ENCODE measurements at places on chromosomes 6 and 20.

DNA sequence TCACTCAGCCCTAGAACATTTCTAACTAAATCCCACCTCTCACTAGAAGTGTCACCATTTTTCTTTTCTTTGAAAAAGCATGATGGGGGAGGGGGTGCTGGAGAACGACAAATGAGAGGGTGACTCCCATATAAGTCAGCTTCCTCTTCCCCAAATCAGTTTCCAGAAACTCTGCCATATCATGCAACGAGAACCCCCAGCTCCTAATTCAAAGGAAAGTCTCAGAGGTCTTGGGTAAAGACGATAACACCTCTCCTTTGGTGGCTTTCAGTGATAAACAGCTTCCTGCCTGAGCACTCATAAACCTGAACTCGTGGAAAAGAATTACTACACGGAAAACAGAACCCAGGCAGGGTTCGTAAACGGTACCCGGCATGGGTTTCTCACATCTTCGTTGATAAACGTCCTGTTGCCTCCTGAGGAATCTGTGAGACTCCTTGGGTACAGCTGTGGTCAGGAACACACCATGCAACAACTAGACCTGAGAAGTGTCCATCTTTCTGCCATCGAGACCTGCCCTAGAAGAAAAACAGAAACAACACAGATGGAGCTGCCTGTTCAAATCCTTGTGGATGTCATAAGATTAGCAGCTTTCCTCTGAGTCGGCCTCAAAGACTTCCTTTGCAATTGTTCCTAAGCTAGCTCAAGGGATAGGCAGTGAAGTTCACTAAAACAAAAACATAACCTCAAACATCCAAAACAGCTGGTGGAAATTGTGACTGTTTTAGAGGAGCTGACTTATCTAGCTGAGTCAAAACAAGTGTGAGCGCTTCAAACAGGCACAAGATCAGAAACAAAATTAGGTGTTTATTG is 185.8 kb upstream of the PRDM1 start:
- no peak for DNase-seq

DNA sequence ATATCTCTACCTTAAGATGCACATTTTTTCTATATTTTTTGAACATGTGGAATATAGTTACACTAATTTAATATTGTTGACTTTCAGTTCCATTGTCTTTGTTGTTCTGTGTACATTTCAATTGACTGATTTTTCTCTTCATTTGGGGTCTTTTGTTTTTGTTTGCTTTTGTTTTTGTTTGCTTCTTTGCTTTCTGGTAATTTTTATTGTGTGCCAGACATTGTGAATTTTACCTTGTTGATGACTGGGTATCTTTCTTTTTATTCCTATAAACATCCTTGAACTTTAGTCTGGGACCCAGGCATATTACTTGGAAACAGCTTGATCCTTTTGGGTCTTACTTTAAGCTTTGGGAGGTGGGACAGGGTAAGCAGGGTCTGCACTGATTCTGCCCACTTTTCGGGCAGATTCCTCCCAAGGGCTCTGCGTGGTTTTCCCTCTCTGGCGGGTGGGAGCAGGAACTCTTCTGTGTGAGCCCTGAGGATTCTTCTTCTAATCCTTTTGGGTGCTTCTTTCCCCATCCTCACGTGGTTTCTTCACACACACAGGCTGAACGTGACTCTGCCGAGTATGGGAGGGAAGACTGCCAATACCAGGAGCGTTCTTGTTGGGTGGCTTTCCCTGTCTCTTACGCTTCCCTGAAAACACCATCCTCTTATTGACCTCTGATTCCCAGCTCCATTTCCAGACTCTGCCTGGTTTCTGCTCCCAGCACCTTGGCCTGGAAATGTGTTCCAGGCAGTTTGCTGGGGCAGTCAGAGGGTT is 200.5 kb downstream of the ARID1B start:
- DNase-seq = no peak

- no peak for DNase-seq
Observed at GRCh38 chr20:53917145-53918019, 153.0 kb downstream of the BCAS1 start.

- no peak for DNase-seq
Observed at GRCh38 chr6:131159578-131159977, 24.3 kb downstream of the AKAP7 start.

GRCh38 chr20:7305976-7306375 is 538.5 kb downstream of the BMP2 start:
- DNase-seq = no peak

DNA sequence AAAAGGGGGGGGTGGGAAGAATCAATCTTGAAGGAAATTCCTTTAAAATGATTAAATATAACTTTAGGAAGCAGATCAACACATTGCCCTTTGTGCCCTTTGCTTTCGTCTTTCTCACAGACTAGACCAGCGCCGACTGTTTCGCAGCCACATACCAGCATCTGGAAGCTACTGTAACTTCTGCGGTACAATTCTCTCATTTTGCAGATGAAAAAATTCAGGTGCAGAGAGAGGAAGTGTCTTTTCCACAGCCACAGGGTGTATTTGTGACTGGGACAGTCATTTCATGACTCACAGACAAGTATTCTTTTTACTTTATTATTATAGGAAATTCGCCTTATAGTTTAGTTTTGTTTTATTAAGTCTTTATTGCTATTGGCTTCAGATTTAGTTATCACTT is 84.2 kb downstream of the UST start:
- peak; percentile 6 for DNase-seq

DNA sequence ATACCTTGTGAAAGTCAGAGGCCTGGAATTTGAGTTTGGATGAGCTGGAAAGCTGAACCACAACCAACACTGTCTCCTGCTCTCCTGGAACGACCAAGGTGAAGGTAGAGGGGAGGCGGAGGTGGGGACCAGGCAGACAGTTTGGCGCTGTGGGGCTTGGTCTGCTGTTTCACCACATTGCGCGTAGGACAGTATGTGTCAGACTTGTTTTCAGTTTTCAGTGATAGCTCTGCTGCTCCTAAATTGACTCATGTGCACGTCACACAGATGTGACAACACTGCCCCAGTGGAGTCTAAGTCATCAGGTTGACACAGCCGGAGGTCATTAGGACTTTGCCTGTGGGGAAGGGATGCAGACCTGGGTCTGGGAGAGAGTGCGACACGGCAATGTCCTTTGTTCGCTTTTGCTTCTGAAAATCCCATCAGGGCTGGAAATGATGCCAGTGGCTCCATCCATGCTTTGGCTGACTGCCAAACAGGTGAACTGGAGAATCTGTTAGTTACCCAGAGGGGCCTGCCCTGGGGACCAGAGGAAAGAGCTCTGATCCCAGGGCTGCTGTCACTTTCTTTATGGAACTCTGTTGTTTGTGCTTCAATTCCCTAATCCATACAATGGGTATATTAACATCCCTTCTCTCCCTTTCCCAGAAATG is 255.5 kb downstream of the CDC5L start:
- DNase-seq = no peak

- peak; percentile 89 for DNase-seq
Observed at GRCh38 chr6:53064726-53065265, 408 bp upstream of the FBXO9 start.

- no peak for DNase-seq
Observed at GRCh38 chr6:26205625-26206574, 118.7 kb downstream of the HFE start.

DNA sequence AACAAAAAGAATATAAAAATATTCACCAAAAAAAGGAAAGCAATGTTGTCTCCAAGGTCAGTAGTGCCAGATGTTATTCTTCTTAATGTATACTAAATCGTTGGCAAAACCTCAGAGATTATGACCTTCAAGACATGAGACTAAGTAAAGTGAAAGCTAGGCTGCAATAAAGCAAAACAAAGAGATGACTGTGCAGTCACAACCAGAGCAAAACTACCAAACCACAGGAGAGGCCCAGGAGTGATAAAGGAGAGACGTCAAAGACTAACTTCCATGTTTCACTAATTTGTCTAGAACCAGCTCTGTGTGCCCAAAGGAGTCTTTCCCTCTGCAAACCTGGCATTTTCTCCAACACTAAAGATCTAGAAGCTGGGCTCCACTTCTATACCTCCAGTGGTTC is 155.9 kb upstream of the POU3F2 start:
- DNase-seq = no peak

DNA sequence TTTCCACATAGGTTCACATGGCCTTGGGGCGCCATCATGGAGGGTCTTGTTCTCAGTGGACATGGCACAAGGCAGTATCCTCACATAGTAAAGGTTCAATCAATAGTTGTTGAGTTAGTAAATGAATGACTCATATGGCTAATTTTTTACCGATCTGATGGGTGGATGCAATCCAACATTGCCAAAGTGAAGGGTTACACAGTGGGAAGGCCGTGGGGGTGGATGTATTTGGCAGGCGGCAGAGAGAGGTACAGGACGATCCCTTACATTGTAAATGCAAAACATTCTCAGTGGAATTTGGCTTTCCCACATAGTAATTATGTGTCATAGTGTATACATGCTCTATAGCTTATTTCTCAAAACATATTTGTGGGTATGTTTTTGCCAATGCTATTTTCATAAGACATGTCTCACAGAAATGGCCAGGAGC is 21.0 kb upstream of the PDE7B start:
- no peak for DNase-seq

DNA sequence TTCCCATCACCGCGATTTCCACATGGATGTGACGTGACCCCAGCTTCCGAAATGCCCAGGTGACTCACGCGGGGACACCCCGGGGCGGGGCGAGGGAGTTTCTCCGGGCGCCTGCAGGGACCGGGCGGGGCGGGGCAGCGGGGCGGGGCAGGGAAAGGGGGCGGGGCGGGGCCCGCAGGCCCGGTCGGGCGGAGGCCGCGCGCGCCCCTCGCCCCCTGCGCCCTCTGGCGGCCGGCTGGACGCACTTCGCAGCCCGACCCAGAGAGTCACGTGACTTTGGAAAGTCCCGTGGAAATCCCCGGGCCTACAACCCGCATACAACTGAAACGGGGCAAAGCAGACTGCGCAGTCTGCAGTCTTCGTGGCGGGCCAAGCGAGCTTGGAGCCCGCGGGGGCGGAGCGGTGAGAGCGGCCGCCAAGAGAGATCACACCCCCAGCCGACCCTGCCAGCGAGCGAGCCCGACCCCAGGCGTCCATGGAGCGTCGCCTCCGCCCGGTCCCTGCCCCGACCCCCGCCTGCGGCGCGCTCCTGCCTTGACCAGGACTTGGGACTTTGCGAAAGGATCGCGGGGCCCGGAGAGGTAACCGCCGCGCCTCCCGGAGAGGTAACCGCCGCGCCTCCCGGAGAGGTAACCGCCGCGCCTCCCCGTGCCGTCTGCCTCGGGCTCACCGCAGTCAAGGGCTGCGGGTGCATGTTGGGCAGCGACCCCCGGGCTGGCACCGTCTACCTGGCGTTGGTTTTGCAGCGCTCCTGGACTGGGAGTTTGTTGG is at the start of gene TNFAIP3:
Gene TNFAIP3, plus strand, starts transcription at position 346 of the 771 bp plus-strand sequence. CDS start 3,969 bp downstream, outside the sequence.
- DNase-seq = peak; percentile 94

DNA sequence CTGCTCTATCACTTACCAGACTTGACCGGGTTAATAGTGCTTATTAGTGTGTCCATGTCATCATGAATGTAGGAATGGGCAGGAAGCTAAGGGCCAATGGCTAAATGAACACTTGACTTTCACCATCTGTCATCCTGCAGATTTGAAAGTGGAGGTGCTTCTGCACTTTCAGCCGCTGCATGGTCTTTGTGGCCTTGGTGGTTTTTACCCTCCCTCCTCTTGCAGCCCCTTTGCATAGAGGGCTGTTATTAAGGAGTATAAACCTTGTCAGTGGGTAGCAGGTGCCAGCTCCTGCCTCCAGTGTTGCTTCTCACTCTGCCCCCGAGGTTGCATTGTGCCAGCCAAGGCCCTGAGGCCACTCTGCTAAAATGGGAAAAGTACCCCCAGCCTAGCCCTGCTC is 122.2 kb upstream of the TNFAIP3 start:
- DNase-seq = no peak

DNA sequence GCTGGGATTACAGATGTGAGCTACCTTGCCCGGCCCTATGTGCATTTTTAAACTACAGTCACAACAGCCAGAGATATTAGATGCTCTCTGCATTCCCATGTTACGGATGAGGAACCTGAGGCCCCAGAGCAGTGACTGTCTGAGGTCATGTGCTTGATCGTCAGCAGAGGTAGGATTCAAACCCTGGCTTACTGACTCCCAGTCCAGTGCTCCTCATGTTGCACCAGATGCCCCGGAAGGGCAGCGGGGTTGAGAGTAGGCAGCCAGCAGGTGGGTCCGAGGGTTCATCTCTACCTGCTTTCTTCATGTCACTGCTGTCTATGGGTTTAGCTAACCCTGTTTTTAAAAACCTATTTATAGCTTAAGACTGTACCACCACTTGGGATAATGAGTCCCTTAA is 9.3 kb upstream of the ZNF335 start:
- DNase-seq = no peak

- no peak for DNase-seq
Observed at GRCh38 chr20:59625214-59625922, 21.0 kb downstream of the PHACTR3 start.

DNA sequence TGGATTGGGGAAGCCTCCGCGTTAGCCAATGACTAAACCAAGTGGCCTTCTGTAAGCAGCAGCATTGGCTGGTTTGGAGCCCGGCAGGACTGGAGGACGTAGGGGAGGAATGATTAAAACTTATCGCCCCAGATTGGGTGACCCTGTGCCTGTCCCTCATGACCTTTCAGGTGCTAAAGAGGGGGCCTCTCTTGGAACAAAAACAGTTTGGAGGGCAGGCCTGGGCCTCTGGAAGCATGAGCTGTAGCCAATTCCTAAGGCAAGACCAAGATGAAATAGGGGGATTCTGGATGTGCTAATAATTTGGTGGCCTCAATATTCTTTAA is 1.4 kb downstream of the GMPR start:
- peak; percentile 5 for DNase-seq

DNA sequence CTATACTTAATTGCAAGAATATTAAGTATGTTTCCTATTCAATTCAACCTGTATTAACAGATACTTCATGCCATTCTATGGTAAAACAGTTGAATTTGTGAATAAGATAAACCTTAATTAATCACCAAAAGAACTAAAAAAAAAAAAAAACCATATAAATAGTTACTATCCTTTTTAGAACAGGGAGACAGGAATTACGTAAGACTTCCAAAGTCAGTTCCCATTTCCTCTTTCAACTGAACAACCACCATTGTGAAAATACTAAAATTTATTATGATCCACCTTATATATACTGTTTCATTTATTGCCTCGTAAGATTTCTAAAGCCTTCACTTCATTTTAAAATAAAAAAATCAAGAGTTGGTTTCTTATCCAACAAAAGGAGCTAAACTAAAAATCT is 9.4 kb downstream of the CCNC start:
- no peak for DNase-seq

DNA sequence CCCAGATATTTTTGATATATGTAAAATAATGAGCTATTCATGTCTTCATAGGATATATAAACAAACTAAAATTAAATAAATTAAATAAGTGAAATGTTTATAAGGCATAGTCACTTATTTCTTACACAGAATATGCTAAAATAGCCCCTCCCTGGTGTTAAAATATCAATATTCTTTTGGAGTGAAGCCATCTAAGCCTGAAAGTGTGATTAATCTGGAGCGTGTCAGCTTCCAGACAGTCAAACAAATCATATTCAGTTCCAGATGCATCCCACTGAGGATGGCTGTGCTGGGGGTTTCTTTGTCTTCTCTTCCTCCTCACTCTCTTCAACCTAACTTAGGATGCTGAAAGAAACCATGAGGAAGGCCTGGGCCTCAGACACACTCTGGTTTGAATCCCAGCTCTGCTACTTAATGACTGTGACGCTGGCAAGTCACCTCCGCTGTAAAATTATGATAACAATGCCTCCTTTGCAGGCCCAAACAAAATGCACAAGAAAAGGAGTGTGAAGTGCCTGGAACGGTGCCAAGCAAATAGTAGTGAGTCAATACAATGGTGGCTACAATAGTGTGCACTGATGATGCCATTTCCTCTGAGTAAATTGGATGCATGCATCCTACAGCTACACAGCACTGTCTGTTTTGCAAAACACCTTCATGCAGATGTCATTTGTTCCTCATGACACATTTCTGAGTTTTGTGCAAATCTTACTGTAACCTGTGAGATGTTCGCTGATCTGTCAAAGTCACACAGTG is 161.4 kb downstream of the FOXC1 start:
- peak; percentile 15 for DNase-seq
